Astrocyte (in vitro differentiated cells and primary cell): ENCODE measurements at places on chromosomes 1 and 21.

DNA sequence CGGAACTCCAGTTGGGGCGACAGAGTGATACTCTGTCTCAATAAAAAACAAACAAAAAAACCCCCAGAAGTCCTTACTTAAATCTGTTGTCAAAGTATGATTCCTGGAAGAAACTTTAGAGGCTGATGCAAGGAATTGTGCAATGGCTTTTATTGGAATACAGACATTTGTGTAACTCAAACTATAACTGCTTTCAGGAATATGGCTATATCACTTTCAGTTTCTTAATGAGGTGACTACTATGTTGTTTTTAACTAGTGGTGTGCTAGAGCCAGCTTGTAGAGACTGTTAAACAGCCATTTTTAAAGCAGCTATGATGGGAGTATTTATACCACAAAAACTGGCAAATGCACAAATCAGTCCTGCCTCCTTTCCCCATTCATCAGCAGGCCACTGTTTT lies 22.7 kb upstream of the DNAJC28 start:
- DNase-seq: no peak

DNA sequence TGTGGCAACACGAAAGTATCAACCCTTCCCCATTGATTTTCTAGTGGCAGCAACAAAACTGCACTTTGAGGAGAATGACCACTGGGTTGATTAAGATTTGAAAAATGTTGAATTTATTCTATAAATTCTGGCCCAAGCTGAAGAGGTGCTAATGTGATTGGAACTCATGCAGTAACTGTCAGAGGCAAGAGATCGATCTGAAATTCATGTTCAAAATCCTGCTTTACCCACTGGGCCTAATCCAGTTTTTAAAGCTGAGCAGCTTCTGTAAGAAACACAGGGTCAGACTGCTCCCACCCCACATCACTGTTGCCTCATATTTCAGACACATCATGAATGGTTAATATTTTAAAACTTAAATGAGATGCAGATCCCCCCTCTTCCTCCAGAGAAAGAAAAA lies 617.5 kb upstream of the BEND5 start:
- no peak for DNase-seq

DNA sequence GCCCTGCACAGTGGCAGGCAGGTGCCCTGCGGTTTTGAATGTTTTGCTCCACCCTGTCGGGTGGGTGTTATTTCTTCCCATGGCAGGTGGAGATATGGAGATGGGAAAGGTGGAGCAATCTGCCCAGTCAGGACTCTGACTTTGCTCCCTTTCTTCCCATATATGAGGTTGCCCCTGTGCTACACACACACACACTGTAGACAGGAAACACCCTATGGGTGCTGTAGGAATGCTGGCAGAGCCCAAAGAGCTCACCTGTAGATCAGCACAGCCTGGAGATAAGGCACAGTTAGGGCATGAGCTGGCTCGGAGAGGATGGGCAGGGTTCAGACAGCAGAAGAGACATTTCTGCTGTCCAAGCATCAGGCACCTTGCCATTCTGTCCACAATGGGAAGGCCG lies 246.0 kb upstream of the AJAP1 start:
- no peak for DNase-seq

- DNase-seq: no peak
Measured at GRCh38 chr1:228289996-228290881, 82.4 kb downstream of the OBSCN start.

DNA sequence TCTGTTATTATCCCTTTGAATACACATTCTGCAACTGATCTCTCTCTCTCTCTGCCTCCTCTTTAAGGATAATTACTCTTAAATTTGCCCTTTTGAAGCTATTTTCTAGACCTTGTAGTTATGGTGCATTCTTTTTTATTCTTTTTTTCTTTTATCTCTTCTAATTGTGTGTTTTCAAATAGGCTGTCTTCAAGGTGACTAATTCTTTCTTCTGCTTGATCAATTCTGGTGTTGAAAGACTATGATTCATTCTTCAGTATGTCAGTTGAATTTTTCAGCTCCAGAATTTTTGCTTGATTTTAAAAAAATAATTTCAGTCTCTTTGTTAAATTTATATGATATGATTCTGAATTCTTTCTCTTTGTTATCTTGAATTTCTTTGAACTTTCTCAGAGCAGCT lies 95.6 kb upstream of the GPR52 start:
- peak; percentile 34 for DNase-seq

- DNase-seq: no peak
Measured at GRCh38 chr1:223832637-223832943, 13.2 kb downstream of the TP53BP2 start.

- DNase-seq: no peak
Measured at GRCh38 chr1:1356796-1357401, 1.5 kb downstream of the MXRA8 start.

DNA sequence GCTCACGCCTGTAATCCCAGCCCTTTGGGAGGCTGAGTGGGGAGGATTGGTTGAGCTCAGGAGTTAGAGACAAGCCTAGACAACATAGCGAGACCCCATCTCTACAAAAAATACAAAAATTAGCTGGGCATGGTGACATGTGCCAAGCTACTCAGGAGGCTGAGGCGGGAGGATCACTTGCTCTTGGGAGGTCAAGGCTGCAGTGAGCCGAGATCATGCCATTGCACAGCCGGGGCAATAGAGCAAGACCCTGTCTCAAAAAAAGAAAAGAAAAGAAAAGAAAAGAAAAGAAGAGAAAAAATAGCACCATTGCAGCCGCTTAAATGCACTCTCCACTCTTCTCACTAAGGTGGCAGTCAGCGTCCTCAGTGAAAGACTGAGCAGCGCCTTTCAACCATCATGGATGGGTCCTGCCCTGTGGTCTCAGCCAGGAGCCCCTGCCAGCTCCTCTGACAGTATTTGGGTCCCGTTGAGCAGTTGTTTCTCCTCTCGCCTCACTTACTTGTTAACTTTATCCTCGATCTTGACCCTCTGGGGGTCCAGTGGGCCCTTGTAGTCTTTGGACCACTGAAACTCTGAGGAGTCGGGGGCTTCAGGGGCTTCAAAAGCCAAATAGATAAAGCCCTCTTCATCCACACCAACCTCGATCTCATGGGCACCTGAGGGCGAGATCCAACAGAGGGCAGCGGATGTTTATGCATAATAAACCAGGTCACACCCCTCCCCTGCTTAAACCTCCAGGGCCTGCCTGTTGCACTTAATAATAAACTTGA lies 36.9 kb downstream of the MYOM3 start:
- no peak for DNase-seq

DNA sequence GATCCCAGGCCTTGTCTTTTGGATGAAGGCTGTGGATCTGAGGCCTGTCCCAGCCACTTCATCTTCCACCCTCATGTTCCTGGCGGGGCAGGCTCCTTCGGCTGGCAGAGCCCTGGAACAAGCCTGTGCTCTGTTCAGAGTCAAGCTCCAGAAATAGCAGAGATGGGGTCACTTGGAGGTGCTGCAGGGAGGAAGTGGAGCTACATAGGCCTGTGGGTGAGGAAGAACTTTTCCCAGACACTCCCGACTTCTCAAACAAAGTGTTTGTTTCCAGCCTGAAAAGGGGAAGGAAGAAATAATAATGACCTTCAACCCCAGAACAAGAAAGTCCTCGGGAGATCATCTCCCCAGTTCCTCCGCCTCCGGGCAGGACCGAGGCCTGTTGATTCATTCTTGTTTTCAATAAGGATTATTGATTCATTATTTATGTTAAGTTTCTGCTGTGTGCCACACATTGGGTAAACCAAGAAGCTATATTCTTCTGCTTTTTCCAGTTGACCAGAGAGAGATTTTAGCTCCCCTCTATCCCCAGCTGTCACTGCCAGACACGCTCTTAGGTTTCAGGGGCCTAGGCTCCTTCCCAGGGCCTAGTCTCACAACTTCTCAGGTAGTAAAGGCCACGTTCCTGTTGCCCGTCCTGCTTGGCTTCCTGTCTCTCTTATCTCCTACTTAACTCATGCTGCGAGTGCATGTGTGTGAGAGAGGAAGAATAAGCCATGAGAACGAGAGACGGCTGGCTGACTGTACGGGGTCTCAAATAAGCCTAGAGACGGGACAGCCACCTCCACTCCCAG lies 16.9 kb downstream of the IKBKE start:
- no peak for DNase-seq

- peak; percentile 76 for DNase-seq
Measured at GRCh38 chr1:152036267-152037216, at the start of gene S100A11. Gene S100A11 (minus strand): TSS chr1:152037004. CDS start chr1:152036915, 89 bp downstream.

DNA sequence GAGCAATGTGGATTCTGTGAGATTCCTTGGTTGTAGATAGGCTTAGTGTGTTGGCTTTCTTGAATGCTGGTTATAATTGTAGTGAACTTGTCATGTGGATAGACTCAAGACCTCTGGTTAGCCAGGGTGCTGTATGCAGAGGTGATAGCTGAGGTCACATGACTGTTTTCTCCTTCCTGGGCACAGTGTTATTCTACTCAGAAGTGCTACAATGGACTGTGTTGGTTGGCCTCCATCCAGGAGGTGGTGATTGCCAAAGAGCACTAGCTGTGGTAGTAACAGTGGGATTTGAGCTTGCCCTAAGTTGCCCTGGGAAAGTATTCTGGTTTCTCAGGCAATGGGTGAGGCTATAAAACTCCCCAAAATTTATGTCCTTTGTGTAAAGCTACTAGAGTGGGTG lies 71.6 kb downstream of the SH3BGR start:
- no peak for DNase-seq

DNA sequence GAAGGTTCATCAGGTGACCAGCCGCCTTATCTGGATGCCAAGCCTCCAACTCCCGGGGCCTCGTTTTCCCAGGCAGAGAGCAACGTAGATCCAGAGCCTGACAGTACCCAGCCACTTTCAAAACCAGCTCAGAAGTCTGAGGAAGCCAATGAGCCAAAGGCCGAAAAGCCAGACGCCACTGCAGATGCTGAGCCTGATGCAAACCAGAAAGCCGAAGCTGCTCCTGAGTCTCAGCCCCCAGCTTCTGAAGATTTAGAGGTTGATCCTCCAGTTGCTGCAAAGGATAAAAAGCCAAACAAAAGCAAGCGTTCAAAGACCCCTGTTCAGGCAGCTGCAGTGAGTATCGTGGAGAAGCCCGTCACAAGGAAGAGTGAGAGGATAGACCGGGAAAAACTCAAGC lies 44.5 kb downstream of the ZBTB17 start:
- no peak for DNase-seq

GRCh38 chr1:182740120-182740519 lies 49.5 kb upstream of the NPL start:
- DNase-seq: no peak

DNA sequence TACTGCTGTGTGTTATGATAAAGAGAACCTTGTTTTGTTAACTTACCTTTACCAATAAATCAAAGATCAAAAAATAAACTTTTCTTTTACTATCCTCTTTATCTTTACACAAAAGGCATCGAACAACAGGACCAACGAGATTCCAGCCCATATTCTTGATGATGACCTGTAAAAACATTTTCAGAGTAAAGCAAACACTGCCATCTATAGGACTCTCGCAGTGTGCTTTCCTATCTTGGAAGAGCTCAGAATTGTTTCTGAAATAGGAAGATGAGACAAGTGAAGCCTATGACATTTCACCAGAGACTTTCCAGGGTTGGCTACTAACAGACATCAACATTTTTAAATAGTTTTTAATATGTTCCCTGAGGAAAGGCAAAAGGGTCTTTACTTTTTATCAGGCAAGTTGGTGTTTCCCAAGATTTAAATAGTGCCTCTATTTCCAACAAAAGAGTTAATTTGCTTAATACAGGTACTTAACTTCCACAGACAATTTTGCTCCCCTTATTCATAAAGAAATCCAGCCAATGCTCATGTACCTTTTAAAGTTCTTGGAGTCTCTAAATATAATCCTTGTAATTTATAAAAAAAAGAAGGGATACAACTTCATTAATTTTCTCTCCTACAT lies 7.3 kb downstream of the GLMN start:
- DNase-seq: peak; percentile 42

- DNase-seq: peak; percentile 57
Measured at GRCh38 chr1:23167353-23168078, 1.1 kb downstream of the LUZP1 start.

DNA sequence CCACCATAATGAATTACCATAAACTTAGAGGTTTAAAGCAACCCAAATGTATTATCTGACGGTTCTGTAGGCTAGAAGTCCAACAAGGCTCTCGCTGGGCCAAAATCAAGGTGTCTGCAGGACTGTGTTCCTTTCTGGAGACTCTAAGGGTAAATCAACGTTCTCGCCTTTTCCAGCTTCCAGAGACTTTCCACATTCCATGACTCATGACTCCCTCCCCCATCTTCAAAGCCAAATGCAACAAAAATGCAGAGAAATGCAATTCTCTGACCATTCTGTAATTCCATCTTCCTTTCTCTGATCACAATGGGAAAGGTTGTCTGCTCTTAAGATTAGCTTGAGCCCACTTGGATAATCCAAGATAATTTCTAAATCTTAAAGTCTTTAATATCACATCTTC lies 287.1 kb downstream of the LTN1 start:
- DNase-seq: peak; percentile 41

- DNase-seq: peak; percentile 75
Measured at GRCh38 chr1:151340870-151341754, 5.9 kb downstream of the RFX5 start.

DNA sequence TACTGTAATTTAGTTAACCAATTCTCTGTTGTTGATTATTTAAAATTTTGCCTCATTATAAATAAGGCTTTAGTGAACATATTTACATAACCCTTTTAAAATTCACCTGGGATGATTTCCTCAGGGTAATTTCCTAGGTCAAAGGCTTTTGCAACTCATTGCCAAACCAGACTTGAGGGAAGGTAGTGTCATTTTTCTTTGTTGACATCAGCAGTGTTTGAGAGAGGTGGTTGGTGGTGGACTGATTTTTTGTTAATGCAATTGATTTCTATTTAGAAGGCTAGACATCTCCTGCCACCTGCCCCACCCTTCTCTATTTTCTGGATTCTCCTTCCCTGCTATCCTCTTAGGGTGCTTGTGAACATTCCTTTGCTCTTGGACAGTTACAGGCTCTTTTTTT lies 116.8 kb downstream of the HHAT start:
- DNase-seq: no peak

DNA sequence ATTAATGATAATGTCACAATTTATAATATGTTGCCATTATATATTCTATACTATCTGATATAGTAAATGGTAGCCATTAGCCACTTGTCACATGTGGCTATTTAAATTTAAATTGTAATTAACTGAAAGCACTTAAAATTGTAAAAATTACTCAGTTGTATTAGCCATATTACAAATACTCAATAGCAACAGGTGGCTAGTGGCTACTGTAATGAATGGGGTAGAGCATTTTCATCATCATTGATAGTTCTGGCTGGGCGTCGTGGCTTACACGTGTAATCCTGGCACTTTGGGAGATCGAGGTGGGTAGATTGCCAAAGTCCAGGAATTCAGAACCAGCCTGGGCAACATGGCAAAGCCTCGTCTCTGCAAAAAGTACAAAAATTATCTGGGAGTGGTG lies 16.5 kb downstream of the ZBTB37 start:
- no peak for DNase-seq

GRCh38 chr1:41700581-41700980 lies 216.1 kb upstream of the EDN2 start:
- DNase-seq: no peak
